ENCODE measurements at places on chromosomes 7 and 10. TPM values are rescaled to one million over a fixed set of nuclear protein-coding genes. Genes with fewer than 3 reads are reported as not detected.

Gene GIGYF1
- total RNA-seq, result 9.7 TPM

DNA sequence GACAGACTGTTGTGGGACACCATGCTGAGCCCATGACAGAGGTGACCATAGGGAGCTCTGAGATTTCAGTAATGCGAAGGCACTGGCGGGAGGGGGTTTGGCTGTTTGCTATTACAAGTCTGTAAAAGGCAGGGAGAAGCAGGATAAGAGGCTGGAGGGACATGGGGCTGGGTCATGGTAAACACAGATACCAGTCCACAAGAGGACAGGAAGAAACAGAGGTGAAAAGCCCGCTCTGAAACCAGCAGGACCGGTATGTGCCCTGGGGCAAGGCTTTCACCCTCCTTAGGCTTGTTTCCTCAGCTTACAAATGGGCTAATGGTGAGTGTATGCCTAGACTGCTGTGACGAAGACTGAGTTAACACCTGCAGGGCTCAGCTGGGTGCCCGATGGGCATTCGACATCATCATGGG lies 34.1 kb downstream of the ANXA11 start:
- no peak for DNase-seq

Gene SPDYE5
- total RNA-seq, result not detected

Gene ARHGEF35
- 8.6 TPM for total RNA-seq

Gene KCNH2
- 9.1 TPM for total RNA-seq

DNA sequence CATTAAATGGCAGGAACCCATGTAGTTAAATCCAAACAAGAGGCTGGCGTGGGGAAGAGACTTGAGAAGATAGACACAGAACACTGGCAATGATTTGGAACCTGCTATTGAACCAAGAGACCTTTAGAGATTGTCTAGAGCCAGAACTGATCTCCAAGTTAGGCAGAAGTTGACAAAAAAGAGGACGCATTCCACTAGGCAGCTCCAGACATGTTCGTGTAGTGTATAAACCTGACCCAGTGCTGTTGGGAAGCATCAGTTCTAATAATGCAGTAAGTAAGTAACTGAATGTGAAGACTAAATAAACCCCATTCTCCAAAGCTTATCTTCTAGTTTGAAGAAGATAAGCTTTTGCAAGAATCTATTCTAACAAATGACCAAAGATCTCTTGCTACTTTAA lies 50.8 kb downstream of the AP3M1 start:
- DNase-seq, result no peak

Gene KCND2
- 6.0 TPM for total RNA-seq

DNA sequence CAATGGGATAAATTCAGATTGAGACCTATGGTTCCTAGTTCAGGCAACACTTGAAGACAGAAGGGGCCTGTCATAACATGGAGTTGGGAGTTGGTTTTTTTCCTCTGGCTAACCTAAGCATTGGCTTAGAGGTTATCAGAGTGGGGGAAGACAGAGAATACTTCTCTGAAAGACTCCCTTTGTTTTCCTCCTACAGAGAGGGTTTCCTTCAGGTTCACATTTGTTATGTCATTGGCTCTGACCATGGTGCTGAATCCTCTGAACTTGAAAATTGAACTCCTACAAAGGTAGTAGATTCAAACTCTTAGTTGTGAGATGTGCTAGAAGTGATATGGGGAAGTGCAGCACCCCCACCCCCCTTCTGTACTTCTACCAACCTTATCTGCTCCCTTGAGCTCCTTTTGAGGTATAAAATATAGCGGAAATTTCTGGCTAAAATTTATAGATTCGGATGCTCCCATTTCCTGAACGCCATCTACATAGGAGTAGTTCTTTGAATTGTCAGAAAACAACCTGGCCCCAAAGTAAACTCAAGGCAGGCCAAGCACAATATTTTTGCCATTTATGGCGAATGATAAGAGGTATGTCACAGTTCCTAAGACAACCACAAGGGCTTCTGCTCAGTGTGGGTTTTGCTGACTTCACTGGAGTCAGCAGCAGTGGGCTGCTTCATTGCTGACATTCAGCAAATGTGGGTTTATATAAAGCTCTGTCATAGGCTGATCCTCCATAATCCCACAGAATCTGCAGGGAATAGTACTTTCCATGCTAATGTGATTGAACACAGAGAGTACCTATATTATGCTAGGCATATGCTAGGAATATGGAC lies 131.6 kb upstream of the KLF14 start:
- no peak for DNase-seq

Gene C10orf105
- total RNA-seq, result 0.07 TPM

DNA sequence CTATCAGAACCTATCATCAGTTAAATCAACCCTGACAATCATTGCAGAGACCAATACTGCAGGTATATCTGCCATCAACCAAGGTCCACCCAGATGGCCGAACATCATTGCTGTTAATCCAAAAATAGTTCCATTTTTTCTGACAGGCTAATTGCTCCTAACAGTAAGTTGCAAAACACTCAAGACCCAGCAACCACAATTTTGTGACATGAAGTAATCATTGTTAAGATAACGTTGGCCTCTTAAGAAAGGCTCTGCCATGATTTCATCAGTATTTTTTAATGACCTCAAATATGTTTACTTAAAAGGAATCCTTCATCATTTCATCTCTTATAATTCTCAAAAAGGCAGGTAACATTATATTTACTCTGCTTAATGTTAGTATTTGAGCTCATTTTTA lies 553.4 kb upstream of the POM121L12 start:
- no peak for DNase-seq

Gene STEAP2
- 34.2 TPM for total RNA-seq

Gene RSPH10B
- not detected for total RNA-seq

Gene PNLIP
- not detected for total RNA-seq

DNA sequence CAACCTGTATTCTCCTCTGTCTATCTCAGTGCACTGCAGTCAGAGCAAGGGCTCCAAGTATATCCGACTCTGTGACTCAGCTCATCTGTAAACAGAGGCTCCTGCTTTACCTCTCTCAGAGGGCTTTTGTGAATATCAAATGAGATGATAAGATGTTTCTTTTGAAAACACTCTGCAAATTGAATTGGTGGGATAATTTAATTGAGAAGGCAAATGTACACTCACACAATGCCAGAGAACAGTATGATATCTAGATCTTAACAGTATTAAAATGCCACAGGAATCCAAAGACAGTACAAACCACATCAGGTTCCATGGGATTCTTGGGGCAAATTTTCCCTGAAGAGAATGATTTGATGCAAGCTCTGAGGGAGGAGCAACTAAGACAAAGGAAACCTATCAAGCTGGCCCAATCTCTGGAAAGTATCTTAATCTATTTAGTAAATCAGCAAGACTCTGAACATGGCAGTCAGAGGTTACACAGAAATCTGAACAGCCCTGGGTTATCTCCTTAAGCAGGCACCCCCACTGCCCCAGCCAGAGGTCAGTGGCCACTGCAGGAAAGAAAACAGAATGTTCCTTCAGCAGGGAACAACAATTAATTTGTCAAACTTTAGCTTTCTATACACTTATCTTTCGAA lies 45.9 kb downstream of the DOCK4 start:
- DNase-seq, result no peak

- no peak for DNase-seq
Measured at GRCh38 chr10:11573497-11573896, 38.0 kb downstream of the USP6NL start.

DNA sequence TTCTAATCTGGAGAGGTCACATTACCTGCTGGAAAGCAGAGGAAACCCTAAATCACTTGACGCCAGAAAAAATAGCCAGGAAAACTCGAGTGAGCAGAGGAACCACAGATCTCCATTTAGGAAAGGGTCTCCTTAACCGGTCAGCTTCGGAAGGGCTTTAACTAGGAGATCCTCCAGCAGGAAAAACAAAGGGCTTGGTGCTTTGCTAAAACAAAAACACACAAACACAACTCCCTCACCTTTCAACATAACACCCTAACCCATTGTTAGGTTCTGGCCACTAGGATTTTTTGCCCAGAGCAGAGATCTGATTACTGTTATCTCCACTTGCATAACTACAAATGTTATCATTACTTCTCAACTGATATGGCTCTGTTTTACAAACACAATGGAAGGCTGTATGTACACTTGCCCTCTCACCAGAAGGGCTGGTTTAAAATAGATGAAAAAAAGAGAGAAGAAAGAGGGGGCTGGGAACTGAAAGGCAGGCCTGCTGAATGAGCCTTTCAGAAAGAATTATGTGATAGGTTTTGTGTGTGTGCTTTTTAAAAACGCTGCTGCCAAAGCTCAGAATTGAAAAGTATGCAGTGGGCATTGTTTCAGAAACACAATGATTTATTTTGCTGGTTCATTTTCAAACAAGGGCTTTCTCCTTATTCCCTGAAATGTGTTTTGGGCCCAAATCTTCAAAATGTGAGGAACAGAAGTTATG lies 161.5 kb downstream of the FGFR2 start:
- no peak for DNase-seq

Gene HERPUD2
- 49.6 TPM for total RNA-seq

Gene ATP6V0E2
- total RNA-seq, result 22.5 TPM

- no peak for DNase-seq
Measured at GRCh38 chr7:27875061-27875460, 135.1 kb downstream of the TAX1BP1 start.

Gene CAV2
- 105 TPM for total RNA-seq

DNA sequence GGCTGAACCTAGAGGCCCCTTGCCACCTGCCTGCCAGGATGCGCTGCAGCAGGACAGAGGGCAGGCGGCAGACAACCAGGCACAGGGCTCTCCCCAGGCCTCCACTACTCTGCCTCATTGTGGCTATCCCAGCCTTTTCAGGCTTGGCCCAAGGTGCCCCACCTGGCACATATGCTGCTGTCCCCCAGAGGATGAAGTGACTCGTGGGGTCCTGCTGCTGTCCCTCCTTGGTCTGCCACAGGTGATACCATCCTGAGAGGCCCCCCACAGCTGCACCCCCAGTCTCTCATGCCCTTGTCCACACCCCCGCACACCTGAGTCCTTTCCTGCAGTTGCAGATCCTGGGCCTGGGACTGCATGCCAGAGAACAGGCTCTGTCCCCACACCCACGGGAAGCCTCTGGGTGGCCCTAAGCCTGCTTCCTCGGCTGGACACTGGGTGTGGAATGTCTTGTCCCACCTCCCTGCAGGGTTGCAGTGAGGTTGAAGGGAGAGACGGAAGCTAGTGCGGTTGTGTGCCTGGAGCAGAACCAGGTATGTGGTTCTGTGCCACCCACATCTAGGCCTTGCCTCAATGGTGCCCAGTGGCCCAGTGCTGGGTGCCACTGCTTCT lies 55.3 kb downstream of the RASGEF1A start:
- no peak for DNase-seq

DNA sequence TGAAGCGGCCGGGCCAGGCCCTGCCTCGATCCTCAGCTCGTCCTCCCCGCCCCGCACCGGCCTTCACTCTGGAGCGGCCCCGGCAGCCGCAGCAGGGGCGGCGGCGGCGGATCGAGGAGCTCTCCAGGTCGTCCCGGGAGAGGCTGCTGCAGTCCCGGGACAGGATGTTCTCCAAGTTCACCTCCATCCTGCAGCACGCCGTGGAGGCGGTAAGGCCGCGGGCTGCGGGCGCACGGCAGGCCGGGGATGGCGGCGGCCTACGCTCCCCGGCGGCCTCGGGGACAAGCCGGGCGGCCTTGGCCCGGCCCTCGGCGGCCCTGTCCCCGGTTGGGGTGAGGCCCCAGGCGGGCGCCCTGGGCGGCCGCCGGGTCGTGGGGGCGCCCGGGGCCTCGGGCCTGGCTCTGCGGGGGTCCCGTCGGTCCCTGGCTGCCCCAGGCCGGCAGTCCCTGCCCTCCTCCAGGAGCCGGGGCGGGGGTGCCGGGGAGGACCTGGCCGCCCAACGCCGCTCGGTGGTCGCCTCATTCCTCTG lies 399 bp downstream of the FHIP2A start:
- DNase-seq, result no peak

Gene TSPAN14
- total RNA-seq, result 59.5 TPM

Gene FKBP9
- total RNA-seq, result 62.9 TPM
